ENCODE measurements at places on chromosomes 2 and 18.

GRCh38 chr2:86566821-86567190 is 3.6 kb upstream of the CHMP3 start:
- no peak for DNase-seq

DNA sequence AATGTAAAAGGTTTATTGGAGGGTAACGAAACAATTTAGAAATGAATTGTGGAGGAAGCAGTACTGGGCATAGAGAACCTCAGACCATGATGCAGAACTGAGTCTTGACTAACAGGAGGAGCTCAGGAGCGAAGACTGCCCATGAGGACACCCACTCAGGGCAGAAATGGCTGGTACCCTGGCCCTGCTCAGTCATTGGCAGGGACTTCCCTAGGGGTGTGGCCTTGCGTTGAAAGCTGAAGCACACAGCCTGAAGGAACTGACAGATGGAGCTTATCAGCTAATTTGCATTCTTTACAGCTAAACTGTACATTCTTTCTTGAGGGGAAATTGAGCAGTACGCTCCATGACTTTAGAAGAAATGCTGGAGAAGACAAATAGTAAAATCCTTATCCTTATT is 57.1 kb downstream of the PDK1 start:
- DNase-seq = no peak

DNA sequence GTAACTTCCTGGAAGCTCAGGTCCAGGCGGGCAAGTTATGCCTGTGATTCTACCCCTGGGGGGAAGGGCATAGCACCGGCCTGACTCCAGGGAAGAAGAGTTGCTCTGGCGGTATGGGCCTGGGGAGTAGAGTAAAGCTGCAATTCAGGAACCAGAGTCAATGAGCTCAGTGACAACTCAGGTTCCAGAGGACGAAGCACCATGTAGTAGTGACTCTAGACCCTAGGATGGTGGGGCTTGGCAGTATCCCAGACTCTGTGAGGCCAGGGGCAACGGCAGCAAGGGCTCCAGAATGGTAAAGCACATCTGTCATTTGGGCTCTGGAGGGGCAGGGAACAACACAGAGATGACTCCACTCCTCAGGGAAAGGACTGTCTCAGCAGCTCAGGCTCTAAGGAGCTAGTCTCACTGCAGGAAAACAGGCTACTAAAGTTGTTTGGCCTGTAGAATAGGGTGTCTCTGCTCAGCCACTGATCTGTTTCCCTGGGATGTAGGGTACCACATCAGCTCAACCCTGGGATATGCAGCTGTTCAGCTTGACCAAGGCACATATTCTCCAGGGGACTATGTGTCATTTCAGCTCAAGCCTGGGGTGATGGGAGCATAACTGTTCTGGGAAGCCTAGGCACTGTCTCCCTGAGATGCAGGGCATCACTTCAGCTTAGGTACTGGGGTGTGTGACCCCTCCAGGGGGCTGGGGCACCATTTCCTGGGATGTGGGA is 36.2 kb upstream of the RHOB start:
- no peak for DNase-seq

- DNase-seq = no peak
Observed at GRCh38 chr2:31329081-31329625, 85.4 kb downstream of the XDH start.

- no peak for DNase-seq
Observed at GRCh38 chr18:10051877-10052631, 138.2 kb downstream of the VAPA start.

DNA sequence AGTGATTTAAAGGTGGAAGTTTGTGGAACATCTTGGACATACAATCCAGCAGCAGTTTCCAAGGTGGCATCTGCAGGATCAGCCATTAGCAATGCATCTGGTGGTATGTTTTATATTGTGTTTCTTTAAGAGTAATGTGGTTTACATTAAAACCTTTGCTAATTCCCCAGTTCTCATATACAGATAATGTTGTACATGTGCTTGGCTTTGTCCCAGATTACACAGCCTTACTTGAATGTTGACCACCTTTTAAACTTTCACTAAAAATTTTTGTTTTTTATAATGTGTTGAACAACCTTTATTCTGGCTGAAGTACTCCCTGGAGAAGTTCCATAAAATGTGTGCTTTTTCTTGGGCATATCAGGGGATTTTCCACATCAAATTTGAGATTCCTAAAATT is 57.5 kb downstream of the MIB1 start:
- DNase-seq = no peak

DNA sequence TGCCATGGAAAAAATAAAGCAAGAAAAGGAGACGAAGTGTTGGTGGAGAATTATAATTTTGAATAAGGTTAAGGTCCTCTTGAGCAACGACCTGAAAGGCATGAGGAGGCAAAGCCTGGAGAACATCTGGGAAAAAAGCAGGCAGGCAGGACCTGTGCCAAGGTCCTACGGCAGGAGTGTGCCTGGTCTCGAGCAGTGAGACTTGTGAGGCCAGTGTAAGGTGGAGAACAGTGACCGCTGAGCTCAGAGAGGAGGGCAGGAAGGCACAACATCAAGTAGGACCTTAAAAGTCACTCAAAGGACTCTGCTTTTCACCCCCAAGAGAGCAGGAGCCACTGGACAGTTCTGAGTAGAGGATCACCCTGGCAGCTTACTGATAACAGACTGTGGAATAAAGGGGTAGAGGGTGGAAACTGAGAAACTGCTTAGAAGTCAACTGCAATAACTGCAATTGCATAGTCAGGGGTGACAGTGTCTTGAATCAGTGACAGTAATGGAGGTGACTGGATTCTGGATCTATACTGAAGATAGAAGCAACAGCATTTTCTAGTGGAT is 3.5 kb downstream of the NOL10 start:
- DNase-seq = no peak

- DNase-seq = no peak
Observed at GRCh38 chr2:172863341-172863740, 127.7 kb downstream of the RAPGEF4 start.

GRCh38 chr2:171811245-171811628 is 82.8 kb downstream of the SLC25A12 start:
- DNase-seq = peak; percentile 87

DNA sequence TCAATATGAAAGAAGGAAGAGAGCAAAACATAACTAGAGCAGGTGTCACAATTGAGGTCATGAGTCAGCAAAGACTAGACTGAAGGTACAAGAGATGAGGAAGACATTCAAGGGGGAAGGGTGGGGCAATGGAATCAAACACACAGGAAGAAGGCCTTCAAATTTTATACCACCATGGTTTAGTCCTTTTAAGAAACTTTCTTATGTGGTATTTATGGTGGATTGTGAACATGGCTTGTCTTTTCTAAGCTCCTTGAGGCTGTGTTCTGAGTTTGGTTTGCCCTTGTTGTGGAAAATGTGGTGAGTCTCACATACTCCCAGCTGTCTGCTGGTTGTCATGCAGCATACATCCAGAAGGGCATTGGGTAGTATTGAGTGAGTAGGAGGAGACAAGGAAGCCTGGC is 62.1 kb downstream of the NABP1 start:
- DNase-seq = no peak

- DNase-seq = no peak
Observed at GRCh38 chr2:21454839-21455238, 331.1 kb downstream of the TDRD15 start.

- DNase-seq = no peak
Observed at GRCh38 chr18:841647-842370, 29.8 kb upstream of the YES1 start.

DNA sequence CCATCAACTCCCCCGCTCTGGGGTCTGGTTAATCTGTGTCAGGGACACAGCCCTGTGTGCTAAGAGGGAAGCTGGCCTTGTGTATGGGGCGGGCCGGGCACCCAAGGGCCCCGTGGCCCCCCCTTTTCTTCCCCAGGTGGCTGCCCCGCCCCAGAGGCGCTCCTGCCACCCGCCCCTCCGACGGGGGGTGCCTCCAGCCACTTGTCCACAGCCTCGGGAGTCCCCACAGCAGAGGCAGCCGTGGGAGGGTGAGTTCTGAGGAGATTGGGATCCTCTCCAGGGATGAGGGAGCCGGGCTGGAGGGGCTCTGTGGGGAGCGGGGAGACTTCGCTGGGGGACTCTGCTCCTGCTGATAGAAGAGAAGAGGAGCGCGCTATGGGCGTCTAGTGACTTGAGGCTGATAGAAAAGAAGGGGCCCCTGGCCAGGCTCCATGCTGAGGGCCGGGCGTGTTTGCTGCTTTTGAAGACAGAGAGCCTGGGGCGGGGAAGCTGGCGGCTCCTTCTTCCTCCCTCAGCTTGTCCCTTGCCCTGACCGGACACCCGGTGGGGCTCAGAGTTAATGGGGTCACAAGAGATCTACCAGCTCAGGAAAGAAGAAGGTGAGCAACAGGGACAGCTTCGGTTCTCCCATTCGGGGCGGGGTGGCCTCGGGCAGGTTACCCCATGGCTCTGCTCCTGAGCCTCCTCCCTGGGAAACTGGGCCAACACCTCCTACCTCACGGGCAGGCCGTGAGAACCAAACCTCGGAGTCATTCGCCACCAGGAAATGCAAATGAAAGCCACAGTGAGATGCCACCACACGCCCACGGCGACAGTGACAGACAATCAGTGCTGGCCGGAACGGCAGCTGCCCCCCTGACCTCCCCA is 89.4 kb upstream of the TAF1B start:
- DNase-seq = no peak

DNA sequence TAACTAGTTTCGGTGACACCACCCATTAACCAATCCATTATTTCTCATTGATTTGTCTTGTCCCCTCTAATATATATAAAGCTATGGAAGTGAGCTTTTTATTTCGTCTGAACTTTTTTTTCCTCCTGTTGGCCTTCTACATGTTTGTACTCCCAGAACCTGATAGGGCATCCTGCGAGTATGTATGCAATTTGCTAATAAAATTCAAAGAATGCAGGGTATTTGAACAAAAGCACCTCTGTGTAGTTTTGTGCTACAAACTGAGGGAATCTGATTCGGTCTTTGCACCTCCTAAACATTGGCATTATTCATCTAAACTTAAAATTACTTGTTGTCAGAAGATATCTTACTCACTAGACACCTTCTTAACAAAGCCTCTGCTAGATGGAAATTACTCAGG is 242.9 kb upstream of the TMEFF2 start:
- no peak for DNase-seq

DNA sequence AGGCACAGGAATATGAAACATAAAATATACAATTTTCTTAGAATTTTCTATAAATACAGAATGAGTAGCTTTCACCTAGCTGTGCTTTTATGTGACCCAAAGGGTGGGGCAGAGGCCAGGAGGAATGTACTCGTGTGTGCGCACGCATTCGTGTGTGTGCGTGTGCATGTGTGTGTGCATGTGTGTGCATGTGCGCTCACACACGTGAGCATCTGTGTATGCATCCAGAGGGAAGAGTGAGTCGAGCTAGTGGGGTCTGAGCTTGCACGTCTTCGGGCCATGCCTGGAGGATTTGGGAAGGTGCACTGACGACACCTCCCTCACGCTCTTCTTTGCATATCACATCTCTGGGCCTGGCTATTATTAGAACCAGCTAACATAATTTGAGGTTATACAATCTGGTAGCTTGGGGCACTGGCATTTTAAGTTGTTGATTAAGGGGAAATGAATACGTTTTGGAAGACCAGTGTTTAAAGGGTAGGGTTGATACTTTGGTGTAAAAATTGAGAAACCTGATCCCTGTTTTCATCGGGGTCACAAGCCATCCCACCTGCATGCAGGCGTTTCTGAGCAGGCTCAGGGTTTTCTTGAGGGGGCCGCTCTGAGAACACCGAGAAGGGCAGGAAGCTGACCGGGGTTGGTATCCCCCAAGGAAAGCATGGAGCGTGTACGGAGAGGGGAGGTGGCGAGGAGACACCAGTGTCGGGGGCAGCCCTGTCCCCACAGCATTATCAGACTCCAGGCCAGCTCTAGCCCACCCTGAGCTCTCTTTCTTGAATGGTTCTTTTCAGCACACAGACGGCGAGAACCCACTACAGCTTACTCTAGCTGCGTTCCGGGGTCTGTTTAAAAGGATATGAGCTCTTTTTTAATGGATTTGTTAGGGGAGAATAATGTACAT is 85.3 kb downstream of the LRRFIP1 start:
- no peak for DNase-seq

GRCh38 chr2:239264492-239264837 is 136.4 kb downstream of the HDAC4 start:
- DNase-seq = no peak

DNA sequence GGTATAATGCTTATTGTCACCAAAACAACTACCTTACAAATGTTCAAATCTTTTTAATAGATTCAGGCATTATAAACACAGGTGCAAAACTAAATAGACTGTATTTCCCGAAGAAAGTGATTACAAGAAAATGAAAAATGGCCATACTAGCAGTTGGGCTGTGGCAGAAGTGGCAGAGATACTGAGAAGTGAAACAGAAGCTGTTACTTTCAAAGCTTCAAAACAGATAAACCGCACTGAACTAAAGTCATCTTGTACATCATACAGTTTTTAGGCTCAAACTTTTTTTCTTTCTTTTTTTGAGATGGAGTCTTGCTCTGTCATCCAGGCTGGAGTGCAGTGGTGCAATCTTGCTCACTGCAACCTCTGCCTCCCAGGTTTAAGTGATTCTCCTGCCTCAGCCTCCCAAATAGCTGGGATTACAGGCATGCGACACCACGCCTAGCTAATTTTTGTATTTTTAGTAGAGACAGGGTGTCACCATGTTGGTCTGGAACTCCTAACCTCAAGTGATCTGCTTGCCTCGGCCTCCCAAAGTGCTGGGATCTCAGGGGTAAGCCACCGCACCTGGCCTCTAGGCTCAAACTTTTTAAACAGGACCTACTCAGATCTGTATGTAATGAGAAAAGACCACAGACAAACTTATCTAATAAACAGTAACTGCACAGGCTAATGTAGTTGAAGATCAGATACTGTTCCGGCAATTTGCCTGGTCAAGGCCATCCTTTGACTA is 77.9 kb upstream of the SATB2 start:
- DNase-seq = no peak

GRCh38 chr2:132597831-132598230 is 72.2 kb downstream of the LYPD1 start:
- no peak for DNase-seq

- DNase-seq = peak; percentile 0
Observed at GRCh38 chr2:80068038-80068731, 236.4 kb downstream of the LRRTM1 start.

DNA sequence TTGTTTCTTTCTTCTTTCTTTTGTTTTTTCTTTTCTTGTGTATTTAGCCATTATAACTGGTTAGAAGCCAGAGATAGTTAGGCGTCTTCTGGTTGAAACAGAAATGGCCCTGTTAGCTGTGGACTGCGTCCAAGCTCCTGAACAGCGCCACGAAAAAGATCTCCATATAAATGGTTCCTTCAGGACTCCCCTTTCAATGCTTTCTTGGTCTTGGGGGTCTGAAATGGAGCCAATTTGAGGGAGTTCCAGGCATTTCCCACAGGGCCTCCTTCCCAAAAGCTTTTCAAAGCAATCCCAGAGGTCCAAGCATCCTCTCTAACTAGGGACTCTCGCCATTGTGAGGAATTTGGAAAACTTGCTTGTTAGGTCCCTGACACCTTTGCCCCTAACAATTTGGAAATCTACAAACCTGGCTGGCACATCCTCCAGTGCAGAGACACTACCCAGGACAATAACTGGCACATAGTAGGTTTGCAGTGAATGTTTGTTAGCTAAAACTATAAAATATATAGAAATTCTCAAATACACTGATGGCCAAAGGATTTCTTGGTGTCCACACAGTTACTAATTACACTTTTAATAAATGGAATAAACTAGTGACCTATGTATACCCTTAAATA is 80.1 kb downstream of the MYCN start:
- no peak for DNase-seq
